ENCODE measurements at places on chromosomes 1 and 21.
A peak's percentile ranks its signal among the peaks of the same experiment; 100 is the strongest.

- no peaks in the 10 kb centered on the region for H3K27me3 ChIP-seq
- H3K4me1 ChIP-seq, result no peaks in the 10 kb centered on the region
- H3K36me3 ChIP-seq, result no peaks in the 10 kb centered on the region
- H3K27ac ChIP-seq, result no peak overlapping the region
- no peak overlapping the region for H3K4me3 ChIP-seq
These were observed 131.6 kb downstream of the LHX8 start for GRCh38 chr1:75265792-75266191.

DNA sequence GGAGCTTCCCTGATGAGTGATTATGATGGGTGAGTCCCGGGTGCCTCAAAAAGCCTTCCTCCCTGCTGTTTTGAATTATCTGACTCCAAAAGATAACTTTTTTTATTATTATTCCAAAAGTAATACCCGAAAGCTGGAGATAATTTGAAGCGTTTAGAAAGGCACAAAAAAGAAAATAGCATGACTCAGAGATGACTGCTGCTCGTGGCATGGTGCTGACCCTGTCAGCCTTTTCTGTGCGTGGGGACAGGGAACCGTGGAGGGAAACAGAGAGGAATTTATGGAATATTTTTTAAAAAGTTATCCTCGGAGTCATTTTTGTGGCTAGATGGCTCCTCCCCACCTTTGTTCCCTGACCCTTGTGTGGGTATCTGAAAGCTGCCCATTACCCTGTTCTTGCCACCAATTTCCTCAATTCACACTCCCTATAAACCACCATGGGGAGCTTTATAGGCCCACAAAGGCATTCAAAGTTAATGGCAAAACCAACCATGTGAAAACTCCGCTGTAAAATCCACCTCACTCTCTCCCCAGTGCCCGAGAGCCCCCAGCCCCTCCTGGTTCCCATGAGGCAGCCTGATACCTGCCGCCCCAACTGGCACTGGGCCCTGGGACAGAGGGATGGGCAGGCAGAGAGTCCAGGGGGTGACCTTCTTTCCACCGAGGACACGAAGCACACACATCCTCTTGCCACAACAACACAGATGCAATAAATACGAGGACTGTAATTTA, 37.5 kb downstream of the IGSF21 start:
- no peak overlapping the region for H3K27ac ChIP-seq
- DNase-seq, result no peak
- H3K36me3 ChIP-seq, result no peaks in the 10 kb centered on the region

DNA sequence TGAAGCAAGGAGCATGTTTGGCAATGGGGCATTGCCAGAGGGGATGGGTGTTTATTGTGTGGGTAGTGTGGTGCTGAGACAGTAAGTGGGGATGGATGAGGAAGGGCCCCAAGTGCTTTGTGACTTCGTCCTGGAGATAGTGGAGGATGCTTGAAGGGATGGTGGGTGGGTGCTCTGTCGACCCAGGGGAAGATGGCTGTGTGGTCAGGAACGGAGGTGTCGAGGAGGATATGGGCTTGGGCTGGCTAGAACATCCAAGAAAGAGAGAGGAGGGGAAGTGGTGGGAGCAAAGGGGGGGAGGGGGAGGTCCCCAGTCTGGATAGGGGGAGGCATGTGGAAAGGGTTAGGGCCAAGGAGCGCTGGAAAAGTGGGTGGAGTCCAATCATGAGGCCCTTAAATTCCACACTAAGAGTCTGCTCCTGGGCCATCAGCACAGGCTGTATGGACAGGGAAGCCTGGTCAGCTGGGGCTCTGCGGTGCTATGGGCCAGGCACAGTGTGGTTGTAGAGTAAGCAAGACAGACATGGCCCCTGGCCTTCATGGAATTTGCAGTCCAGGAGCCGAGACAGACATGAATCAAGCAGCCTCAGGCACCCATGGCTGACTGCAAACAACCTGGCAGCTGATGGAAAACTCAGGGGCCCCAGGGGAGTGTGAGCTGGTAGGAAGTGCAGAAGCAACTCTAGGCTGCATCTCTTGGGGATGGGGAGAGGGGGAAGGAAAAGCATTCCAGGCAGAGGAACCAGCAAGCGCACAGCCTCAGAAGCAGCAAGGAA, 36.3 kb downstream of the EDN2 start:
- no peaks in the 10 kb centered on the region for H3K4me1 ChIP-seq
- no peak for DNase-seq
- peaks cover 3% of the 10 kb centered on the region for H3K27me3 ChIP-seq
- H3K36me3 ChIP-seq, result no peaks in the 10 kb centered on the region
- H3K4me3 ChIP-seq, result no peak overlapping the region

DNA sequence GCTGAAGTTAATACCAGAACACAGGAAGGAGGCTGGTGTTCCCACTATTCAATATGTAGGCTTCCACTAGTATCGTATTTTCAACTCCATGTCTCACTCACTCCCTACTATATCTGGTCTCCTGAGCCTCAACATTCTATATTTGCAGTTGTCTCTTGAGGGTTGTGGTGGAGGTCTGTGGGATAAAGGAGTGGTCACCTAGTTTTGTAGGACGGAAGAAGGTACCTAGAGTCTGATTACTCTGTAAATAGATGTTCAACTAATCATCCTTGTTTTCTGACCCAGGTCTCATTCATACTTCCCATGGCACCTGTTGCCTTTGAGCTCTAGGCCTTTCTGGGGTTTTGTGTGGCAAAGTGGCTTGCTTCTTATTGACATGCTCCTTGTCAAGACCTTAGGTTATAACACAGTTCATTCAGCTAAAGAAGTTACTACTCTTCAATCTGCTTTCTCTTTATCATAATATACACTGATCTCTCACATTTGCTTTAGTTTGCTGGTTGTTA, 18.1 kb downstream of the IFT25 start:
- no peak overlapping the region for H3K4me3 ChIP-seq
- no peaks in the 10 kb centered on the region for H3K27me3 ChIP-seq
- no peak for DNase-seq
- no peak overlapping the region for H3K27ac ChIP-seq
- H3K4me1 ChIP-seq, result no peaks in the 10 kb centered on the region

DNA sequence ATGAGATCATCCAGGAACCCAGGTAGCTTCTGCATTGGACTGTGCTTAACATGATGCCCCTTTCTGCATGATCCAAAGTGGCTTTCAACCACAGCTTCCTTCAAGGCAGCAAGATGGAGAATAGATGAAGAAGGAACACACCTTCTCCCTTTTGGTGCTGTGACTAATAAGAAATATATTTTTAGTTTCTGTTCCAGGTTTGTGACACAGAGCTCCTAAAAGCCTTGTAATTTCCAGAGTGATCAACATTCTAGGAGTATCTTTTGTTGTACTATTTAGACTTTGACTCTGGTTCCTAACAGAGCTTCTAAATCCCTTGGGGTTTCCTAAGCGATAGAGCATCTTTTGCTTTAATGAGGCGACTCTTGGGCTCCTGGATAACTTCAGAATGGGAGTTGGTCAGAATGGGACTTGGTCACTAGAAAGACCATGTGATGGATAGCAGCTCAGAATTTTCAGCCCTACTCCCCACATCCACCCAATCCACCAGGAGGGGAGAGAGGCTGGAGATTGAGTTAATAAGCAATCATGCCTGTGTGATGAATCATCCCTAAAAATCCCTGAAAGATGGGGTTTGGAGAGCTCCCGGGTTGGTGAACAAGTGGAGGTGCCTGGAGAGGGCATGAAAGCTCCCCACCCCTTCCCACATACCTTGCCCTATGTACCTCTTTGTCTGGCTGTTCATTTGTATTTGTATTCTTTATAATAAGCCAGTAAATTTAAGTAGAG, 134.8 kb downstream of the FGGY start:
- 0 out of 2 replicates have a peak, but pooled peaks cover 9% of the 10 kb centered on the region for H3K4me1 ChIP-seq
- no peaks in the 10 kb centered on the region for H3K27me3 ChIP-seq
- no peak overlapping the region for H3K4me3 ChIP-seq
- DNase-seq, result no peak

DNA sequence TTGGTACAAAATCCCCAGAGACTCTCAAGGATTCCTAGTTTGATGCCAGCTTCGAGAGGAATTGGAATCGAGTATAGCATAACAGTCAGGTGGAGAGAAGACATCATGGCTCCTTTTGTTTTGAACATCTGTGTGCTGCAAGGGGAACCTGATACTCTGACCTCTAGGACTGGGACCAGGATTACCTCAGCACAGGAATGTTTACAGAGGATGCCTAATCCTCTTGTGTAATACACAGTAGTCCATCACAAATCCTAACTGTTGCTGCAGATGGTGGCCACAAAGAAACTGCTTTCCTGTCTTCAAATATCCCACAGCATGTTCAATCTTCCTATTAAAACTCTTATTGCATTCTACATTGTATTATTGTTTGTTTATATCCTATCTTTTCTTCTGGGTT, 111.8 kb upstream of the PRMT6 start:
- no peaks in the 10 kb centered on the region for H3K27me3 ChIP-seq
- no peak for DNase-seq
- no peak overlapping the region for H3K4me3 ChIP-seq
- no peak overlapping the region for H3K27ac ChIP-seq
- H3K4me1 ChIP-seq, result no peaks in the 10 kb centered on the region
- H3K36me3 ChIP-seq, result no peaks in the 10 kb centered on the region

GRCh38 chr1:101483982-101484688, 247.3 kb downstream of the S1PR1 start:
- no peak overlapping the region for H3K4me3 ChIP-seq
- no peak for DNase-seq
- H3K27me3 ChIP-seq, result no peaks in the 10 kb centered on the region
- H3K36me3 ChIP-seq, result no peaks in the 10 kb centered on the region
- H3K27ac ChIP-seq, result no peak overlapping the region

- no peaks in the 10 kb centered on the region for H3K36me3 ChIP-seq
- DNase-seq, result no peak
- H3K27me3 ChIP-seq, result peaks cover 6% of the 10 kb centered on the region
- H3K27ac ChIP-seq, result no peak overlapping the region
- no peak overlapping the region for H3K4me3 ChIP-seq
These were observed 5.9 kb upstream of the STUM start for GRCh38 chr1:226542623-226543103.

GRCh38 chr1:116666187-116667077, 1.1 kb downstream of the IGSF3 start:
- peaks cover 23% of the 10 kb centered on the region for H3K4me1 ChIP-seq
- no peaks in the 10 kb centered on the region for H3K36me3 ChIP-seq
- no peak overlapping the region for H3K4me3 ChIP-seq
- DNase-seq, result no peak
- no peak overlapping the region for H3K27ac ChIP-seq
- peaks cover 11% of the 10 kb centered on the region for H3K27me3 ChIP-seq

DNA sequence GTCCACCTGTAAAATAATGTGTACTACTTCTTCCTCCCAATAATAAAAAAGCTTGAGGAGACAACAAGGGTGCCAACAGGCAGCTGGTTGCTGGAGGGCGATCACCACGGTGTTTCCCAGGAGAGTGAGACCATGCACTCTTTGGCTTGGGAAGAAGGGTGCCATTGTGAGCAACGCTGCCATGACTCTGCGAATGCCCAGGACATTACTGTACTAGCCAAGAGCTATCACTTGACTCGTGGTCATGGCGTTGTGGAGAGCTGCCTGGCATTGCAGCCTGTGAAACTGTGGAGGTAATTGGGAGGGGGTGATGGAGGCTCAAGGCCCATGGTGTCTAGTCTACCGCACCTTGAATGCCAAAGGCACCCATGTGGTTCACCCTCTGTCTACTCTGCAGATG, 14.6 kb upstream of the PRMT2 start:
- H3K27ac ChIP-seq, result no peak overlapping the region
- no peak overlapping the region for H3K4me3 ChIP-seq
- peaks cover 23% of the 10 kb centered on the region for H3K4me1 ChIP-seq
- no peak for DNase-seq
- no peaks in the 10 kb centered on the region for H3K27me3 ChIP-seq

DNA sequence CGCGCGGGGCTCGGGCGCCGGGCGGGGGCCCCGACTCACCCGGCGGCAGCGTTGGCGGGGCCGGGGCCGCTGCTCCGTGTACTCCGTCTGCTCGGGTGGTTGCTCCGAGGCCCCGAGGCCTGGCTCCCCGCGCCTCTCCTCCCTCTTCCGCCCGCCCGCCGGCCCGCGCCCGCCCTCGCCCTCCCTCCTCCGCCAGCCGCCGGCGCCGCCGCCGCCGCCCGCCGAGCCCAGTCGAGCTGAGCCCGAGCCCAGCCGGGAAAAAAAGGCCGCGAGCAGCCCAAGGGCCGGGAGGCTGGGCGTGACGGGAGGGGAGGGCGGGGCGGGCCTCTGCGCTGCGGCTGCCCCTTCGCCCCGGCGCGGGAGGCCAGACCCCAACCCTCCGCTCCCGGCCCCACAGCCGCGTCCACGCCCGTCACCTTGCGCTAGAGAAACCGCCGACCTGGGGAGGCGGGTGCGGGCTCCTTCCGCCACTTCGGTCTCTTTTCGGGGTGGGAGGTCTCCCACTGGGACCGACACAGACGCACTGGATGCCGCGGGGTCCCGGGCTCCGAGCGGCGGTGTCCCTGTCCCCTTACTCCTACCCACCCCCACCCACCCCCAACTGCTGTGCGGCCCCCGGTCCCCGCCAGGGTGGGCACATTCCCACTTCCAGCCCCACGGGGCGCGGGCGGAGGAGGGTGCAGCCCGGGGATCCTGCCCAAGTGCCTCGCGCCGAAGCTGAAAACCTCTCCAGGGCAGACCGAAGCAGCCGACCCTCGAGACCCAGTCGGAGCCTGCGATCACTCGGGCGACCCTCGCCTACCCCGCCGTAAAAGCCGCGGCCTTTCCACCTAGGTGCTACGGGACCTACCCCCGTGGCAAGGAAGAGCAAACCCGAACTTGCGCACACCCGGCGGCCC, at the start of gene CERS2:
Gene CERS2, minus strand, starts transcription at position 256 of the 899 bp plus-strand sequence. CDS start 5,745 bp downstream, outside the sequence.
- H3K4me3 ChIP-seq, result peak within 1 kb of the TSS; percentile 67
- H3K36me3 ChIP-seq, result peaks cover 17% of the 10 kb centered on the region
- H3K4me1 ChIP-seq, result peaks cover 54% of the 10 kb centered on the region
- peak; percentile 81 for DNase-seq
- H3K27ac ChIP-seq, result peak within 1 kb of the TSS; percentile 77

- peaks cover 2% of the 10 kb centered on the region for H3K27me3 ChIP-seq
- peaks cover 5% of the 10 kb centered on the region for H3K4me1 ChIP-seq
- no peaks in the 10 kb centered on the region for H3K36me3 ChIP-seq
- DNase-seq, result no peak
- H3K4me3 ChIP-seq, result no peak overlapping the region
These were observed 12.4 kb upstream of the GPR61 start for GRCh38 chr1:109527098-109527811.

DNA sequence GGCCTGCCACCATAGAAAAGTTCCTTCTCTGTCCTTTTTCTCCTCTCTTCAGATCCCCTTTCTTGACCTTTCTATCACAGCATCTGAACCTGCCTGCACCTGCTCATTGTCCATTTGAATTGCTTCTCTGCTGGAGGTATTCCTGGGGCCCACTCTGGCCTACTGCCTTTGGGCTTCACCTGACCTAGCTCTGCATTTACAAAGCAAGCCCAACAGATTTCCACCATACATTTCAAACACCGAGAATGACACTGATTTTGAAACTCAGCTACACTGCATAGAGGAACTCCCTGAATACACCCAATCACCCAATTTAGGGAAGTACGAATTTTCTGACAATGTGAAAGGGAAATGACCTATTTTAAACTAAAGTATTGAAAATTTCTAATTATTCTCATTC, 284.5 kb upstream of the USP25 start:
- no peak overlapping the region for H3K27ac ChIP-seq
- no peak for DNase-seq
- no peak overlapping the region for H3K4me3 ChIP-seq
- H3K27me3 ChIP-seq, result no peaks in the 10 kb centered on the region
- H3K36me3 ChIP-seq, result no peaks in the 10 kb centered on the region

- H3K27ac ChIP-seq, result peak overlapping the region; percentile 74
- no peak overlapping the region for H3K4me3 ChIP-seq
- H3K4me1 ChIP-seq, result peaks cover 50% of the 10 kb centered on the region
- H3K36me3 ChIP-seq, result no peaks in the 10 kb centered on the region
- H3K27me3 ChIP-seq, result no peaks in the 10 kb centered on the region
These were observed 4.0 kb upstream of the GBP2 start for GRCh38 chr1:89129911-89130310.

All from DND-41 (cell line).